ENCODE measurements at places on chromosomes 2 and 18.

- DNase-seq, result peak; percentile 72
Measured at GRCh38 chr2:218398437-218399390, 954 bp upstream of the CTDSP1 start.

DNA sequence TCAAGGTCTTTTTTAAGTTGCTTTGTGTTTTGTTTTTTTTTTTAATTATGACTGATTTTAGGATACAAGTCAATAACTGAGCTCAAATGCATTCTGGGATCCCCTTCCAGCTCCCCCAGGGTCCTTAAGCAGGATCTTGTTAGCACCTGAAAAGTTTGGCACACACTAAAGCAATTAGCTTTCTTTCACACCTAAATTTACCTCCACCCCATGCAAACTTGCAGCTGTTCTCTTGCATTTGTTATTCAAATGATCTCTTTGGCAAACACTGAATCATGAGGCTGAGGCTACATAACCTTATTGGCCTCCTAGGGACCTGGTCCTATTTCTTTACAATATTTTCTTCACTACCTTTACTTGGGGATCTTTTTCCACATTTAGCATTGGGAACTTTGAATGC, 2026.1 kb upstream of the CELF4 start:
- no peak for DNase-seq

DNA sequence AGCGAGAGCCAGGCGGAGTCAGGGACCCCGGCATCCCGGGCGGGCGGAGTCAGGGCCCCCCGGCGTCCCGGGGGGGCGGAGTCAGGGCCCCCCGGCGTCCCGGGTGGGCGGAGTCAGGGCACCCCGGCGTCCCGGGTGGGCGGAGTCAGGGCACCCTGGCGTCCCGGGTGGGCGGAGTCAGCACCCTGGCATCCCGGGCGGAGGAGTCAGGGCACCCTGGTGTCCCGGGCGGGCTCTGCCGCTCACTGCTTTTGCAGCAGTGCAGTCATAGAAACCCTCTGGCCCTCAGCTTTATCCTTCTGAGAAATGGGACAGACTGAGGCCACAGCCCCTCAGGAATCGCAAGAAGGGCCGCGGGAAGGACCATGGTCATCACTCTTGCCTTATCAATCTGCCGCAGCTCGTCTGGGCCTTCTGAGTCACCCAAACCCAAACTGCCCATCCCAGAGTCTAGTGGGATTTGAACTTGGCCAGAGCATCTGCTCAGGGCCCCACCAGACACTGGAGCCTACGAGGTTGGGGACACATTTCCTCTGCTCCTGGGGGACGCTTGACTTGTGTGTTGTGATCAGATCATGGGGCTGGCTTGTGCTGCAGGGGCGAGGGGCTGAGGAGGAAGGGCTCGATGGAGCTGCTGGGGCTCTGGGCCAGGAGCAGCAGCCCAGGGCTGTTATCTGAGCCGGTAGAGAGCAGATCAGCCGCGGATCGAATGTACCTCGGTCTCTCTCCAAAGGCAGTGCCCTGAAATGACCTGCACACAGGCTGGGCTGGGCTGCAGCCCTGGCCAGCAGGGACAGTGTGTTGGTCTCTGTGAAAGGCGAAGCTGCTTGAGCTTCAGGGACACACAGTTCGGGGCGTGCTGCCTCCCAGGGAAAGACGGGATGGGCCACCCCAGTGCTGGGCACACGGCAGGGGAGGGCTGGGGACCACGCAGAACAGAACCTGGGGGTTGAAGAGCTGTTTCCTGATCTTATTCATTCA, 290.1 kb upstream of the HDAC4 start:
- DNase-seq, result no peak

GRCh38 chr2:83971547-83971946, 487.5 kb downstream of the SUCLG1 start:
- DNase-seq, result no peak

GRCh38 chr2:70045932-70046331, 41.3 kb upstream of the PCBP1 start:
- DNase-seq, result no peak

- DNase-seq, result no peak
Measured at GRCh38 chr18:21254576-21254975, 12.5 kb downstream of the GREB1L start.

DNA sequence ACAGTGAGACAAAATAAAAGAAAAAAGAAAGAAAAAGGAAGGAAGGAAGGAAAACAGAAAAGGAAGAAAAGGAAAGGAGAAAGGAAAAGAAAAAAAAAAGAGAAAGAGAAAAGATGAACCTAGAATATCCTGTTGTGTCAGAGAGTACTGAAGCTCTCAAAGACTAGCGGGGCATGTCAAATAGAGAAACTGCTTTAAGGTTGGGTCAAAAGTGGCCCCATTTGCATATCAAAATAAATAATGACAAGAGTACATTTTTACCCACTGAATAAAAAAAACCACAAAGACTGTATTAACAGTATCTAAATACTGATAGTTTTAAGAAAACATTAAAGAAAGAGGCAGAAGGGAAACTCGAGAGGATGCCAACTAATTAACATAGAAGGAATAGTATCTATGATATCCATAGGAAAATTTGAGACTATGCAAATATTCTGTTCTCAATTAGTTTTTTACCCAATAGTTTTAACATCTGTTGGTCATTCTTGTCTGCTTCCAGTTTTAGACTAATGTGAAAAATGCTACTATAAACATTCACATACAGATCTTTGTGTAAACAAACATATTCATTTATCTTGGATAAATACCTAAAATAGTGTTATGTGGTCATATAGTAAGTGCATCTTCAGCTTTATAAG, 53.2 kb downstream of the SFXN5 start:
- DNase-seq, result no peak

DNA sequence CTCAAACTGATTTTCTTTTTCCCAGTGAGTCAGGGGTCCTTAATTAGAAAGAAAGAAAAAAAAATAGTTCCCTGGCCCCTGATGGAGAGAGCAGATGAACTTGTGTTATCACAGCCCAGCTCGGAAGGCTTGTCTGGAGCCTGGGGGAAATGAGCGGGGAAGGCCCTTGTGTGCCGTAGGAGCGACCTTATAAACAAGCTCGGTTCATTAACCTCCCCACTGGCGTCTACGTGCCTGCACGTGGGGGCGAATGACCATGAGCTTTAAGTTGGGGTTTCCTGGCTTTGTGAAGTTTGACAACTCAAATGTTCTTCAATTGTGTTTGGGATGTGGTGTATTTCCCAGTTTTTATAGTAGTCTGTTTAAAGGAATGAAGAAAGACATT, 69.5 kb downstream of the EPAS1 start:
- DNase-seq, result no peak

- no peak for DNase-seq
Measured at GRCh38 chr18:63890950-63891304, 3.4 kb downstream of the SERPINB2 start.

GRCh38 chr2:160647967-160648685, 154.5 kb upstream of the RBMS1 start:
- no peak for DNase-seq

GRCh38 chr18:24271381-24272228, 126.0 kb downstream of the OSBPL1A start:
- peak; percentile 56 for DNase-seq

GRCh38 chr2:231069379-231070054, 12.8 kb downstream of the PSMD1 start:
- no peak for DNase-seq

DNA sequence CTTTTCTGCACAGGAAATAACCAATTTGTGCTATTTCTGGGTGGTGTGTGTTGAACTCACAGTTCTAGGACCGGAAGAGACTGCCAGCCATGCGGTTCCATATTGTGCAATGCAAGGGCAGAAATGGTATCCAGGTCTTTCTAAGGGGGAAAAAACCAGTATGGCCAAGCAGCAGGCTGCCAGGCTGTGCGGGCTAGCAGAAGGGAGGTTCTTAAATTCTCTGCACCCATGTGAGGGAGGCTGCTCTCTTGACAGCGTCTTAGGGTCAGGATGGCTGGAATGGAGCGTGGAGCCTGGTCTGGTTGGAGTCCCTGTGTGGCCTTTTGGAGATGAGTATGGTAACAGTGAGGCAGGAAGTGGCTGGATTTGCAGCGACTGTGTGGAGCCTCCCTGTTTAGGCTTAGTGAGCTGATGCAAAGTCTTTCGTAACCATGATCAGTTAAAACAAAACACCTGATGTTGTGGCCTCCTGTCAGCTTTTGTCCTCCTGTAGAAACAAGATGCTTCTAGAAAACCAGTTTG, 52.6 kb downstream of the NCK2 start:
- no peak for DNase-seq

DNA sequence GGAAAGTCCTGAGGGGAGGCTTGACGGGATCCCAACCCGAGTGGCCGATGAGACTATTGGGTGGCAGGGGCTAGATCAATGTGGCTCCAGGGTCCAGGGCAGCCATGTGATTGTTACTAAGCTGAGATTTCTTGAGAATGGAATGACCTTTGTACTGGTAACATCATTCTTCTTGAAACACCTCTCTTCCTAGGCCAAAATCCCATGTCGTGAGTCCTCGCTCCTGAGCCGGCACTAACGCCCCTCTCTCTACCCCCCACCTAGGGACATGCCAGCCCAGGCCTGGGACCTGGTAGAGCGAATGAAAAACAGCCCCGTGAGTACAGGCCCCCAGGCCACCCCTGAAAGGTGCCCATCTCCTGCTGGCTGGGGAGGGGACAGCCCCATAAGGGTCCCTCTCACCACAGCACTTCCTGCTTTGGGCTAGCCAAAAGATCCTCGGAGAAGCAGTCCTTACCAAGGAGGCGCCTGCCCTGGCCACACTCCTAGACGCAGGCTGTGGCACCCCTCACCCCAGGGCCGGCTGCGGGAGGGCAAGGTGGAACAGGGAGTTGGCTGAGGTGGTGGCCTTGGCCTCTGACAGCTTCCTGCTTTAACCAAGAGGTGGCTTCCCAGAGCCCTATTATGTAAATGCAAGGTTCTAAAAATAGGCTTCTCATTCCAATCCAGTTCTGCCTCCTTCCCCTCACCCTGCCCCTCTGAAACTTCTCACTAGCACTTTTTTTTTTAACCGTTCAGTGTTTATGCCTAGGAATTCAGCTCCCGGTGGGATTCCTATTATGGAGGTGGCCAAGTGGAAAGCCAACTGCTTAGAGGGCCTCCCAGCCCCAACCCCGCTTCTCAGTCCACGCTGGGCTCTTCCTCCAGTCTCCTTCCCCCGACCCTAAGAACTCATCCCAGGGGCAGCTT, 126.6 kb upstream of the PPP1CB start:
- DNase-seq, result no peak

GRCh38 chr2:239482778-239483712, 82.2 kb upstream of the HDAC4 start:
- DNase-seq, result no peak

GRCh38 chr2:10157293-10157692, 34.8 kb downstream of the RRM2 start:
- DNase-seq, result no peak

DNA sequence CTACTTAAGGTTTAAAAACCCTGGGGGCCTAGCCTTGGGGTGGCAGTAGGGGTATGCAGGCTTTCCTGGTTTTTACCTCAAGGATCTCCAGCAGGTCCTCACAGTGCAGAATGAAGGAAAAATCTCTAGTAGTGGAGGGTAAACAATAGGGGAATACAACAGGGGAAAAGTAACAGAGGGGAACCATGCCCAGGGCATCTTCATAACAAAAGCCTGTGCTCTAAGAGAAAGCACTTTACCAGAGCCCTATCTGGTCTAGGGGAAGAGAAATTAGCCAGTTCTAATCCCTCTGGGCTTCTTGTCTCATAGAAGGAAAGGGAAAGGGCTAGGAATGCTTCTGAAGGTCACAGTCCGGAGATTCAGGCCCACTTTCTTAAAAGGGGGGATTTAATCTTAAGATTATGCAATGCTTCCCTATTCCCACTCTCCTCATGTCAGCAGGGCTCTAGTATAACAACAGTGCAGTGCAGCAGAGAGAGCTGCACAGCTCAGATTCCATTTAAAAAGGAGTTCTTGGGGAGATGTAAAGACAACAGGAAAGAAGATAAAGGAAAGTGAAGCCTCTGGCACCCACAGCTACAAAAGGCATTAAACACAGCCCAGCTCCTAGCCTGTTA, 149.0 kb upstream of the CYP1B1 start:
- DNase-seq, result no peak

- no peak for DNase-seq
Measured at GRCh38 chr2:74764429-74765272, 69.3 kb upstream of the HK2 start.

DNA sequence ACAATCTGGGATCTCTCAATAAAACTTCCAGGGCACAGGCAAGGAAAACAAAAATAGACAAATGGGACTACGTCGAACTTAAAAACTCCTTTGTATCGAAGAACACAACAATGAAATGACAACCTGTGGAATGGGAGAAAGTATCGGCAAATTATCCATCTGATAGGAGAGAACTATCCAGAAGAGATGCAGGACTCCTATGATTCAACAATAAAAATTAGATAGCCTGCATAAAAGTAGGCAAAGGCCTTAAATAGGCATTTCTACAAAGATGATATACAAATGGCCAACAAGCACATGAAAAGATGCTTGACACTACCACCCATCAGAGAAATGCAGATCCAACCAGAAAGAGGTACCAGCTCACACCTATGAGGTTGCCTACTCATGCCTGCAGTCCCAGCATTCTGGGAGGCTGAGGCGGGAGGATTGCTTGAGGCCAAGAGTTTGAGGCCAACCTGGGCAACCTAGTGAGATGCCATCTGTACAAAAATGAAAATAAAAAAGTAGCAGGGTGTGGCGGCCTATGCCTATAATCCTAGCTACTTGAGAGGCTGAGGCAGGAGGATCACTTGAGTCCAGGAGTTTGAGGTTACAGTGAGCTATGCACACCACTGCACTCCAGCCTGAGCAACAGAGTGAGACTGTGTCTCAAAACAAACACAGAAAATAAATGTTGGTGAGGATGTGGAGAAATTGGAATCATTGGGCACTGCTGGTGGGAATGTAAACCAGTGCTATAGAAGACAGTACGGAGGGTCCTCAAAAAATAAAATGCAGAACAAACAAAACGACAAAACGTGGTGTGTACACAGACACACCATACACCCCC, 21.6 kb downstream of the TWIST2 start:
- no peak for DNase-seq

- DNase-seq, result no peak
Measured at GRCh38 chr2:231512222-231512621, 18.0 kb downstream of the NMUR1 start.

Data from NCI-H510A (cell line).